ENCODE measurements at places on chromosomes 12 and 14.

DNA sequence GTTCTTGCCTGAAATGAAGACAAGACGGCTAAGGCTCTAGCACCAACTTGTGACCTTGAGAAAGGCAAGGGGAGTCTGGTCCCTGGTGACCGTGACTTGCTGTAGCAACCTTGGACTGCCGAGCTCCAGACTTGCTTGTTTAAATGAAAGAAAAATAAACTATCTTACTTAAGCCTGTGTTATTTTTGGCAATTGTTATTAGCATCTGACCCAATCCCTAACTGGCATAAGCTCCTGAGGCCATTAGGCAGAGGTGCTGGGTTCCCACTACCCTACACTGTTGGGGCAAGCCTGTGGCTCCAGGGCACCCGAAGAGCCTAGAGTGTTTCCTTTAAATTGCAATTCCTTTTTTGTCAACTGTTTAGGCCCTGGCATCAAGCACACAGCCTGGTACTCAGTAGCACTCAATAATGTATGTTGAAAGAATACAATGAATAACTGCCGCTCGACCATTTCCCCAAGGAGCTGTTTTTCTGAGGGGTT, 106.9 kb upstream of the HIF1A start:
- no peak for DNase-seq

DNA sequence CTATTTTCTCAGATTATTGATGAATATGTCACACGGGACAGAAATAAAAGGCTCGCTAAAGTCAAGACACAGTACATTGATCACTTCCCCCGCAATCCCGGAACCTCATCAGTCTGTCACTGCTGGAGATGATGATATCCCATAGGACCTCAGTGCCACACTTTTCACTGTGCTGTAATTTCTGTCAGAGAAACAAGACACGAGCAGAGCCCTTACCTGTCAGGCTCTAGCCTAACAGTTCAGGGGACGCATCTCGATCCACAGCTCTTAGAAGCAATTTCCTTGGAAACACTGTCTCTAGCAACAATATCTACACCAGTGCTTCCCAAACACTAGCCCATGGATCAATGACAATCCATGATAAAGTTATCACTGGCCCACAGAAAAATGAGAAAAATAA, 140.0 kb downstream of the GRIN2B start:
- DNase-seq = no peak

- DNase-seq = no peak
Measured at GRCh38 chr12:86945685-86946196, 689.5 kb upstream of the MGAT4C start.

DNA sequence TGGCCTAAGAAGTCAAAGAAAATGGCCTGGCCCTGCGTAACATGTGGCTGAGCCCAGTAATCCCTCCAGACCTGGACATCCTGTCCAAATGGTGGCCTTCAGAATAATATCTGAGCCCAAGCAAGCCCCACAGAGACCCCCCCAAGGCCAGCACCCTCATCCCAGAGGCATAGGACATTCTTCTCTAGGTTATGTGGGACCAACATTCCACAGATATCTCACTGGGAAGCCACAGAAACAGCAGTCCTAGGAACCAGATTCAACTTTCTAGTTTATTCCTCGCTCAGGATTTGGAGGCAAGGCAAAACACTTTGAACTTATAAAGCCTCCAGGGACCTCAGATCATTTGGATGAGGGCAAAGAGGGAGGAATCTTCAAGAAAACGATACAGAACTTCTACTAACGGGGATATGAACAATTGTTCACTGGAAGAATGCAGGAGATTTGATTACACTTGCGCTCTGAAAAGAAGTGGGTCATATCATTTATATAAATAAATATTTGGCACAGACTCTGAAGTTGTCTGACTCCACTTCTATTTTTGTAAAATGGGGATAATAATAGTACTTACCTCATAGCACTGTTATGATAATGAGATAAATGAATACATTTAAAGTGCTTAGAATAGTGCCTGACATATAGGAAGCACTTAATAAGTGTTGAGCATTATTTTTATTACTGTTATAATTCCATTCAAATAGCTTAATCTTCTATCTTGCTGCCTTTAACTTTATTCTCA, 171.5 kb downstream of the NUAK1 start:
- DNase-seq = no peak

DNA sequence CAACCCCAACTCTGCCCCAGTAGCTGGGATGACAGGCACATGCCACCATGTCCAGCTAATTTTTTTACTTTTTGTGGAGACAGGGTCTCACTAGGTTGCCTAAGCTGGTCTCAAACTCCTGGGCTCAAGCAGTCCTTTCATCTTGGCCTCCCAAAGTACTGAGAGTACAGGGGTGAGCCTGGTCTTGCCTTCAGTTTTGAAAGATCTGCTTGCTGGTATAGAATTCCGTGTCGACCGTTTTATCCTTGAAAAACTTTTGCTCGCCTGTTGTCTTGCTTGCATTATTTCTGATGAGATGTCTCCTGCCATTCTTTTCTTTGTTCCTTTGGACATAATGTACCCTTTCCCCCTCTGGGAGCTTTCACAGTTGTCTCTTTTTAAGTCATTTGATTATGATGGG, 92.0 kb upstream of the DYNC1H1 start:
- DNase-seq = no peak

- no peak for DNase-seq
Measured at GRCh38 chr12:116287842-116288301, 10.4 kb upstream of the MED13L start.

GRCh38 chr14:65387628-65388027, 24.9 kb upstream of the FUT8 start:
- DNase-seq = no peak

DNA sequence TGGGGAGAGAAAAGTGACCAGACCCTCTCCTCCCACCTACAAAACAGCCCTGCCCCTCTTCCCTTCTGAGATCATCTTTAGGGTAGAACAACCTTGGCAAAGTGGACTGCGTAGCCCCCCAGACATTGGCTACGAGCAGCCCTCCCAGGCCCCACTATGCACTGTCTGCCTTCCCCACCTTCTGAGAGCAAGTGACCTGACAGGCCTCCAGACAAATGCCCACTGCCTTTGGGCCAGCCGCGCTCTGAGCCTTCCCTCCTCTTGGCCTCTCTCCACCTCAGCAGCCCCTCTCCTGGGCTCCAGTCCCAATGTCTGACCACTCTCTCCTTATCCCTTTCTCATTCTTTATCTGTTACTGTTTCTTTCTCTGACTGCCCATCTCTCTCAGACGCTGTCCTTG, 46.5 kb upstream of the CCND2 start:
- no peak for DNase-seq

- no peak for DNase-seq
Measured at GRCh38 chr14:53180272-53181221, 27.4 kb upstream of the DDHD1 start.

DNA sequence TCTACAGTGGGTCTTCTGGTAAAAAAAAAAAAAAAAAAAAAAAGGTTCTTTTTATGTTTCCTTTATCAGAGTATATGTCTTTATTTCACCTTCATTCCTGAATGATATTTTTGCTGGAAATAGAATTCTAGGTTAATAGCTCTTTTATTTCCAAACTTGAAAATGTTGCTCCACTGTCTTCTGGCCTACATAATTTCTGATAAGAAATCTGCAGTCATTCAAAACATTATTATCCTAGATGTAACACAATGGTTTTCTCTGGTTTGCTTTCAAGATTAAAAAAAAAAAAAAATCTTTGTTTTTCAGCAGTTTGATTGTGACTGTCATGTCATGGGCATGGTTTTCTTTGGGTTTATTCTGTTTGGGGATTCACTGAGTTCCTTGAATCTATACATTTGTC, 19.5 kb downstream of the DCP1B start:
- DNase-seq = no peak

- DNase-seq = no peak
Measured at GRCh38 chr14:99939421-99939820, 125.8 kb upstream of the EVL start.

GRCh38 chr12:89948271-89949175, 239.9 kb upstream of the ATP2B1 start:
- DNase-seq = no peak

DNA sequence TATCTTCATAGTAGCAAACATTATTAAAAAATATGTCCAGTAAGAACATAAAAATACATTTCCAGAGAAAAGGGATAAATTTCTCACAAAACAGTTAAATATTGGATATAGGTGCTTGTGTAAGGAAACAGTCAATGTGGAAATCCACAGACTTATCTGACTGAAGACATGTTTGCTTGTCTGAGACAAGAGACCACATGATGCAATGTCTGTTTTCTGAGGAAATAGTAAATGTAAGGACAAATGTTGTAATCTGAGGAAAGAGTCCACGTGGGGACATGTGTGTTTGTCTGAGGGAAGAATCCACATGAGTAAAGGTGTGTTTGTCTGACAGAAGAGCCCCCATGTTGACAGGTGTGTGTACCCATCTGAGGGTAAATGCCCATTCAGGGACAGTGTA, 1093.2 kb downstream of the TMEM121 start:
- no peak for DNase-seq

GRCh38 chr12:75913502-75914351, 117.8 kb downstream of the PHLDA1 start:
- no peak for DNase-seq

DNA sequence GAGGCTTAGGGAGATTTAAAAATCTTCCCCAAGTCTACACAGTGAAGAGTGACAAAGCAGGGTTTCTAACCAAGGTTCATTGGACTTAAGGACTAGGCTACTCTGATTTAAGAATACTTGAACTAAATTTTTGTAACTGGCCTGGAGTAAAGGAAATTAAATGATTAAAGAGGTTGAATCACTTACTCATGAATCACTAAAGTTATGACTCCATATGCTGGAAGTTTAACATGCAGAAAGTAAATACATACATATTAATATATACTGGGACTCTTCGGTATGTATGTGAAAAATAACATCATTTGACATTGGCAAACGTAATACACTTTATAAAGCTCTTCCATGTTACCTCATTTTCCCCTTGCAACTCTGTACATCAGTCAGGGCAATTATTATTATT, 322.9 kb downstream of the KCNH5 start:
- DNase-seq = no peak

- DNase-seq = no peak
Measured at GRCh38 chr12:1702713-1703112, 11.8 kb downstream of the ADIPOR2 start.

GRCh38 chr12:46977871-46978375, 101.5 kb upstream of the PCED1B start:
- no peak for DNase-seq

DNA sequence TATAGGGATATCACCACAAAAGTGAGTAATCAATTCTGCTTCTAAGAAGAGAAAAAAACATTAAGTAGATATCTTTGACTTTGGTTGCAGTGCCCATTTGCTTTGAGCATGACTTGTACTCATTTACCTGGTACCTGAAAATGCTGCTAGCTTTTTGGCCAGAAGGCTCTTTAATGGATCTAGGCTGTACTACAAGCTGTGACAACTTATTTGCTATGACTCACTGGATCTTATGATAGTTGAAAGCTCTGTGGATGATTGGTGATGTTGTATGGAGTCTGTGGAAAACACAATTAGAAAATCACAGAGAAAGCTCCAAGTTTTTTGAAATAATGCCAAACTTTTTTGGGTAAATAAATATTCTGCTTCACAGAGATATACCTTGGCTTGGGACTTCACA, 960.9 kb upstream of the FBXO33 start:
- DNase-seq = no peak

DNA sequence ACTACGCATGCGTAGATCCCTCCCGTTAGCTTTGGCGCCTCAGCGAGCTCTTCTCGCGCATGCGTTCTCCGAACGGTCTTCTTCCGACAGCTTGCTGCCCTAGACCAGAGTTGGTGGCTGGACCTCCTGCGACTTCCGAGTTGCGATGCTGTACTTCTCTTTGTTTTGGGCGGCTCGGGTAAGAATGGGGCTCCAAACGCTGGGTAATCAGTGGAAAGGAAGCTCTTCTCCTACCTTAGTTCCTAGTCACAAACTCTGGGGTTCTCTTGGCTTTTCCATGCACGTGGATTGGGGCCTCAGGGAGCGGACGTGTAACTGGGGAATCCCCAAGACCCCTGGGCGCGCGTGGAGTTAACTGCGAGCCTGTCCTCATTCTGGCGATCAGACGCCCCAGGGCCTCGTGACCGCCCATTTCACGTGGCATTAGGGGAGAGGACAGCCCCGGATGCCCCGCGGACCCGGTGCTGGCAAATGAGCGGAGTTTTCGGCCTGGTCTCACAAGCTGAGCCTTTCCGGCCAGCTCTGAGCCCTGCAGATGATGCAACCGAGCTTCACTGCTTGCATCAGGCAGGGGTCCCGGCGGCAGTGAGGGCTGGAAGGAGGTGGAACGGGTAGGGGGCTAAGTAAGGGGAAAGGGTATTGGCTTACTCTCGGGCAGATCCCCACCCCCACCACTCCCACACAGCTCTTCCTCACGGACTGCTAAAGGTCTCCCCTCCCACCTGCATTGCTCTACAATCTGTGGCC, at the start of gene SHMT2:
Gene SHMT2 (plus strand): TSS at position 78 of the 747 bp plus-strand sequence. CDS start 68 bp downstream, at position 146.
- DNase-seq = peak; percentile 90

- DNase-seq = no peak
Measured at GRCh38 chr12:125105600-125105999, 40.4 kb downstream of the AACS start.

- DNase-seq = no peak
Measured at GRCh38 chr14:97796511-97796910, 999.3 kb downstream of the VRK1 start.

GRCh38 chr12:32365473-32366064, 33.8 kb upstream of the FGD4 start:
- DNase-seq = no peak

- DNase-seq = no peak
Measured at GRCh38 chr14:92173668-92174067, 51.9 kb downstream of the CPSF2 start.

DNA sequence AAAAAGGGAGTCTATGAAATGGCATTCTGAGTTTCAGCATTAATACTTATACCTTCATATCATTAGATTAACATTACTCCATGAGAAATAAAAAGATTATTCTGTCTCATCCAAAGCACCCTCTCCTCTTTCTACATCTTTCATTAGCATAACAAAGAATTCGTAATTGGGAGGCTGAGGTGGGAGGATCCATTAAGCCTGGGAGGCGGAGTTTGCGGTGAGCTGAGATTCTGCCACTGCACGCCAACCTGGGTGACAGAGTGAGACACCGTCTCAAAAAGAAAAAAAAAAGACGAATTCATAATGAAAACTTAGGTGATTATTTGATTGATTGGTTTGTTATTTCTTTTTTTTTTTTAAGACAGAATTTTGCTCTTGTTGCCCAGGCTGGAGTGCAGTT, 1.8 kb upstream of the CDK17 start:
- no peak for DNase-seq

- DNase-seq = no peak
Measured at GRCh38 chr12:4275870-4276301, 2.3 kb downstream of the CCND2 start.

DNA sequence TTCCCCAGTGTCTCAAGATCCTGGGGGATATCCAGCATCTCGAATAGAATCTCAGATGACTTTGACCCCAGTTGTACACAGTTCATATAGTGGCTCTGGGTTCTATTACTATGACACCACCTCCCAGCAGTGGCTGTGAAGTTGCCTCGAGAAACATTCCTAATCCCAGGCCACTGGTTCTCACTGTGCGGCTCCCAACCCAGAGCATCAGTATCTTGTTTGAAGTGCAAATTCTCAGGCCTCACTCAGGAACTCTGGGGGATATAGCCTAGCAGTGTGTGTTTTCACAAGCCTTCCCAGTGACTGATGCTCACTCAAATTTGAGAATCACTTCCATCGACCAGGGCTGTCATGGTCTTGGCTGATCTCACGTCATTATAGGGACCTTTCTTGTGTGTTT, 69.3 kb upstream of the IGF1 start:
- DNase-seq = no peak

- no peak for DNase-seq
Measured at GRCh38 chr14:22426711-22427110, 162.3 kb downstream of the DAD1 start.
